HuH-7.5 (cell line): ENCODE measurements at places on chromosomes 7 and 10.

DNA sequence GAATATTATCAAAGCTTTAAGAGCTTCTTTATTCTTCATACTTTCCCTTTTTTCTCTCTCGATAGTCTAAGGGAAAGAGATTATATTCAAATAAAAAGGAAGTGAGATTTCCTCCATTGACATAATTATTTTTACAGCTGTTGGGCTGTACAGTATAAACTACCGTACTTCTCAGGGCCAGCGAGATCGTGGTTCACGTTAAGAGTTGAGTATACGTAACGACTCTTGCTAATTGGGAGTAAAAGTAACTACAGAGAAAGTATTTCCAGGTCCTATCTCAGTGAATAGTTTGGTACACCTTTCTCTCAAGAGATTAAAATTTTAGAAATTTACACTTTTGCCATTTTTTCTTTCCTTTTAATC, 57.8 kb downstream of the INPP5F start:
- DNase-seq: no peak

- DNase-seq: no peak
Observed at GRCh38 chr7:82578430-82578829, 134.9 kb upstream of the CACNA2D1 start.

GRCh38 chr10:86074294-86074693, 292.3 kb downstream of the GRID1 start:
- no peak for DNase-seq

DNA sequence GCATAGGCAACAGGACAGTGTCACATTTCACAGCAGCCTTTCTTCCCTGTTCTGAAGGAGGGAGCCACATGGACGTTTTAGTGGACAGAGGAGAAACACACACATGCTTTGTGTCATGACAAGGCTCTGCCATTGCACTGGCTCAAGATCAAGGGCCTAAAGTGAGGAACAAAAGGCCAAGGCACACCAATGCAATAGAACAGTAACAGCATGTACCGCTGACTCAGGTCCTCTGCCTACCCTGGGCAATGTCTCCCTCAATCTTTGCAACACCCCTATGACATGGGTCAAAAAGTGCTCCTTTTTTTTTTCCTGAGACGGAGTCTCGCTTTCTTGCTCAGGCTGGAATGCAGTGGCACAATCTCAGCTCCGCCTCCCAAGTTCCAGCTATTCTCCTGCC, 57.8 kb upstream of the SDK1 start:
- DNase-seq: no peak

- DNase-seq: no peak
Observed at GRCh38 chr10:93149761-93150160, 76.1 kb downstream of the CYP26A1 start.
